ENCODE measurements at places on chromosomes 3 and 15.

DNA sequence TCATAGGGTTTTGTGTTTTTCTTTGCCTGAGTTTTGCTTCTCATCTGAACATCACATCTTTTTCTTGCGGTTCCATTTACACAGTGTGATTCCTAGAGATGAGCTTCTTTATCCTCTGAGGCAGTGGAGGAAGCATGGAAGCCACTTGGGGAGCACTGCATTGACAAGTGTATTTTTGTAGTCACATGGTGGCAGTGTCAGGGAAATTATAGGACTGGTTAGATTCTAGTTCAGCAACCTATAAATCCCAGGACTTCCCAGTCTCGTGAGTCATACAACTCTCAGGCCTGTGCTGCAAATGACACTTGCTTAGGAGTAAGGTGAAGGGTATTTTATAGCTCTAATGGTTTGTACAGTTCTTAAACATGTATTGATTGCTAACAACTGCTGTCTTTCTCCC is 58.4 kb downstream of the RBM6 start:
- no peak for DNase-seq

GRCh38 chr15:22888120-22888859 is 49.8 kb downstream of the NIPA2 start:
- DNase-seq, result no peak

DNA sequence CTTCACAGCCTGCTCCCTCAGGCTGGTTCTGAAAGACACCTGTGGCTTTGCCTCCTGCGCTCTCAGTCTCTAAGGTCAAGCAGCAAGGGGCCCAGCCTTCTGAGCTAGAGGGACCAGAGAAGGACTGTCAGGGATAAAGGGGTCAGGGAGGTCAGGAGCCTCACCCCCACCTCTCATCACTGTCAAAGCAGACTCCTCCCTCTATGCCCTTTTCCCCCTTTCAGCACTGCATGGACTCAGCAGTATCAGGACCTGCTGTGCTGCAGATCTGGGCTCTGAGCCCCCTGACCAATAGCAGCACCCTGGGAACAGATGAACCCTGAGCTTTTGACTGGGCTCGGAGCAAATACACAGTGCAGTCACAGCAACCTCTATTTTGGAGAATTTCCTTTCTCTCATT is 3.2 kb upstream of the BMF start:
- DNase-seq, result no peak

- DNase-seq, result no peak
Measured at GRCh38 chr15:26866298-26867199, at the start of gene GABRA5. GABRA5 (plus strand) TSS chr15:26867062; CDS start chr15:26869249, 2,187 bp downstream.

DNA sequence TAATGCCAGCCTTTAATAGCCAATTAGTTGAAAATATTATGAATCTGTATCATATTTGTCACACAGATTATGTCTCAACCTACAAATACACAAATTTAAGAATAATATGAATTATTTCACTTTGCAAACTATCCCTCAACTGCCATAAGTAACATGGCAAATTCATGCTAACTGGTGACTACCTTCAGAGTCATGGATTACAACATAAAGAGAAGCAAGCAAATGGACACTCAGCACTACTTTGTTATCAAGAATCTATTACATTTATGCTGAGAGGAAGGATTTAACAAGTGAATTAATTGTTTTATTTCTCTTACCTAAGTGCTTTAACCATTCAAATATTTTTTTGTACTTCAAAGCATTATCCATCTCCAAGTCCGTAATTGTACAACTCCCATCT is 103.1 kb upstream of the BCL6 start:
- DNase-seq, result no peak

DNA sequence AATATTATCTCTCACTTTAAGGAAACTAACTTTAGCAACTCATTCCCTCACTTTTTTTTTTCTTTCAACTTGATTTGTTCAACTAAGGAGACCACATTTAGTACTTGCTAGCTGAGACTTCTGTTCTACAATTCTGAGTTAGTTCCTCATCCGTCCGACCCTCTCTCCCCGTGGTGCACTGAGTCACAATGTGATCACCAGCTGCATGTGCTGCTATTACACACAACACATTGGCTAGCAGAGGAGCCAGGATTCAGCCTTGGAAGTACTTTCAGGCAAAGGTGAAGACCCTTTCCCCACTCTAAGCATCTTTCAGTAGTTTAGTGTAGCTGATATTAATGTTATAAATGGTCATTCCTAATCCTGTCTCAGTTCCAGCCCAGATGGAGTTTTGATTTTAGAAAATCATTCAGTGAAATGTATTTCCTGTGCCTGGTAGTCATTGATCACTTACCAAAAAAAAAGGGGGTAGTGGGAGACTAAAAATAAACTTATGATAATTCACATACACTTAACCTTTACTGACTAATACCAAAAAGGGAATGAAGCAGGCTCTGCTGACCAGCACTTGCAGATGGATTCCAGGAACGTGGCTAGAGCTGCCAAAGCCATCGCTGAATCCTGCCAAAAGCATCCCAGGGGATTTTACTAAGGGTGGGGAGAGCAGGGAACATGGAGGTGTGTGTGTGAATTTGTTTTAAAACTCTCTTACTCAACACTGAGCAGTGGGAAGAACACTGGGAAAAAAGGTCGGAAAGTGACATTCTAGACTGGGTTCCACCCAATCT is 424.8 kb downstream of the LPP start:
- DNase-seq, result no peak

- DNase-seq, result no peak
Measured at GRCh38 chr3:86563400-86563970, 427.5 kb downstream of the VGLL3 start.

- no peak for DNase-seq
Measured at GRCh38 chr3:178672275-178672674, 136.0 kb downstream of the KCNMB2 start.
